ENCODE measurements at places on chromosomes 4 and X.

DNA sequence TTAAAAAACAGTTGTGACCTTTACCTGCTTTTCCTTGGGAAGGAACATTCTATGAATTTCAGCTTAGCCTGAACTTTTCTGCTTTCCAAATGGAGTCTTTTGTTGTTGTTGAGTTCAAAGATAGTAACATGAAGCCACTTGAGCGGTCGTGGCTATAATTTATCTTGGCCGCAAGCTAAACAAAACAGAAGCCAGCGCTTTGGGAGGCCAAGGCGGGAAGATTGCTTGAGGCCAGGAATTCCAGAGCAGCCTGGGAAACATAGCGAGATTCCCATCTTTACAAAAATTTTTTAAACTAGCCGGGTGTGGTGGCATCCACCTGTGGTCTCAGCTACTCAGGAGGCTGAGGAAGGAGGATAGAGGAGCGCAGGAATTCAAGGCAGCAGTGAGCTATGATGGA is 29.9 kb downstream of the TKTL1 start:
- H3K27ac ChIP-seq = no peak overlapping the region
- no peak overlapping the region for H3K4me3 ChIP-seq
- H3K27me3 ChIP-seq = no peaks in the 10 kb centered on the region
- no peak for DNase-seq

- no peaks in the 10 kb centered on the region for H3K4me1 ChIP-seq
- peaks cover 6% of the 10 kb centered on the region for H3K36me3 ChIP-seq
- no peaks in the 10 kb centered on the region for H3K27me3 ChIP-seq
- H3K4me3 ChIP-seq = no peak overlapping the region
- no peak overlapping the region for H3K27ac ChIP-seq
Observed at GRCh38 chrX:32472364-32472763, 739.0 kb downstream of the DMD start.

DNA sequence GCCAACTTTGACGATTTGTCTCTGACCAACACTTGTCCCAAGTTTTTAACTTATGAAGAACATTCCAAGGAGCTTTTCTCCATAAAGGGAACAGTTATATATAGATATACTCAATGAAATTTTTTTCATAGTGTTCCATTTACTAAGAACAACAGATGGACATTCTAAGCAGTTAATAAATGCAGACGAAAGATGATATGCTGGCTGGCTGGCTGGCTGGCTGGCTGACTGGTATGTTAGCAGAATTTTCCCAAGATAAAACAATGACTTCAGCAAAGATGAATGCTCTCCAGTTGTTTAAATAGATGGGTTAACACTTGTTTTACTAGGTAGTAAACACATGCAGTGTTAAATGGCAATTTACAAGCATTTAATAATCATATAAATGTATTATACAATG is 62.2 kb downstream of the SPANXN3 start:
- no peaks in the 10 kb centered on the region for H3K36me3 ChIP-seq
- no peak overlapping the region for H3K27ac ChIP-seq
- H3K4me3 ChIP-seq = no peak overlapping the region
- no peaks in the 10 kb centered on the region for H3K4me1 ChIP-seq

DNA sequence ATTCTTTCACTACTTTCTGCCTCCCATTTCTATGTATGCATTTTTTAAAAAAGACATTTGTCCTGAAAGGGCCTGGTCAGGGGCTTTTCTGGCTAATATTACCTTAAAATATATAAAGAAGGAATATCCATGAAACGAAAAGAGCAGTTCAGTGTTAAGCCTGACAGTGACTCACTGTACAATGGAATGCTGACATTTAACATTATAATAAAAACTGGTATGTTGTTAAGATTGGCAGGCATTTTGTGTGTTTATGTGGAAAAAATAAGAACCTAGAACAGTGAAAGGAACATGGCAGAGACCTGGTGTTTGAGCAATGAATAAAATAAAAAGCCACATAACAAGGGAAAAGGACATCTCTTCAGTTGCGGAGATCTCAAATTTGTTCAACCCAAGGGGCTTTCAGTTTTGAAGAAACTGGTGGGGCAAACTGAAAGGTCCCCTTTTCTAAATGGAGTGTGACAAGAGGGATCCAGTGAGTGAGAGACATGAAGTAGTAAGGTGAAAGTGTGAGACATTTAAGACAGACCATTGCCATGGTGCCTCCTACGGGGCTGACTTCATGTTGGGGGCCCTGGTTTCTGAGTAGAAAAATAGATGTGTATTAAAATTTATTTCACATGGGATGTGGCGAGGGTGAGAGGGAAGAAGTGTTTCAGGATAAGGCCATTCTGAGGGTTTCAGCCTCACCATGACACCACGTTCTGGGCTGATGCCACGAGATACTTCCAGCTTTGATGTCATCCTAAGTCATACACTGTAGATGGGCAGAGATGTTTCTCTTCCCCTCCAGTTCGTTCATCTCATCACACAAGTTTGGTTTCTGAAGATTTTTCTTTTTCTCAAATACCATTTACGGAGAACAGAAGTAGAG is 324.9 kb downstream of the PPP3CA start:
- no peaks in the 10 kb centered on the region for H3K36me3 ChIP-seq
- H3K27me3 ChIP-seq = no peaks in the 10 kb centered on the region
- no peak overlapping the region for H3K4me3 ChIP-seq

GRCh38 chr4:153729895-153730294 is 29.9 kb downstream of the RNF175 start:
- no peak for DNase-seq
- H3K27me3 ChIP-seq = no peaks in the 10 kb centered on the region
- H3K36me3 ChIP-seq = no peaks in the 10 kb centered on the region
- no peaks in the 10 kb centered on the region for H3K4me1 ChIP-seq

GRCh38 chr4:41472081-41472480 is 65.9 kb upstream of the LIMCH1 start:
- H3K4me1 ChIP-seq = no peaks in the 10 kb centered on the region
- no peaks in the 10 kb centered on the region for H3K27me3 ChIP-seq
- no peak overlapping the region for H3K27ac ChIP-seq
- no peak for DNase-seq
- H3K4me3 ChIP-seq = no peak overlapping the region

GRCh38 chrX:54291758-54292157 is 66.1 kb downstream of the WNK3 start:
- H3K27ac ChIP-seq = no peak overlapping the region
- H3K27me3 ChIP-seq = no peaks in the 10 kb centered on the region
- no peaks in the 10 kb centered on the region for H3K36me3 ChIP-seq
- DNase-seq = no peak
- H3K4me3 ChIP-seq = no peak overlapping the region

Data from right atrium auricular region (tissue), 2 donors.